Activated CD4-positive, alpha-beta T cell treated with anti-CD3 and anti-CD28 coated beads for 24 hours (primary cell): ENCODE measurements at places on chromosomes 16 and 17.

- DNase-seq, result no peak
Observed at GRCh38 chr16:2471016-2471652, at the start of gene NTN3. TSS of gene NTN3 (plus strand) at chr16:2471297. CDS start at chr16:2471702, 405 bp downstream.

DNA sequence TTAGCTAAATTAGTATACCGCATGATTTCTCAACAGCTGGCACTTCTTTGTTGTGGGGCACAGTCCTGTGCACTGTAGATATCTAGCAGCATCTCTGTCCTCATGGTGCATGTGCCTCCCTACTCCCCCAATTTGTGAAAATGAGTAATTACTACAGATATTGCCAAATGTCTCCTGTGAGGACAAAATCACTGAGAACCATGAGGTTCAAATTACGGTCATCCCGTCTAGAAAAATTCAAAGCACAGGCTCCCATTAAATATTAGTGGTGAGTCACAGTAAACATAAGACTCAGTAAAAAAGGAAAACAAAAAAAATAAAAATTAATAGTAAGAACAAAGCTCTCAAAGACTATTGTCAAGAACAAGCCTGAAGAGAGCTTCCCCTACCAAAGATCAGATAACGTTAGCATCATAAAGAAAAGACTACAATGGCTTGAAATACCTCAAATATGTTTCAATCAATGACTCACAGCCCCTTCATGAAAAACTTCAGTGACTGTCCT is 57.8 kb downstream of the STH start:
- DNase-seq, result no peak

GRCh38 chr16:27446721-27447120 is 44.7 kb downstream of the IL21R start:
- no peak for DNase-seq

GRCh38 chr17:77698903-77699623 is 259.4 kb upstream of the TNRC6C start:
- DNase-seq, result no peak

DNA sequence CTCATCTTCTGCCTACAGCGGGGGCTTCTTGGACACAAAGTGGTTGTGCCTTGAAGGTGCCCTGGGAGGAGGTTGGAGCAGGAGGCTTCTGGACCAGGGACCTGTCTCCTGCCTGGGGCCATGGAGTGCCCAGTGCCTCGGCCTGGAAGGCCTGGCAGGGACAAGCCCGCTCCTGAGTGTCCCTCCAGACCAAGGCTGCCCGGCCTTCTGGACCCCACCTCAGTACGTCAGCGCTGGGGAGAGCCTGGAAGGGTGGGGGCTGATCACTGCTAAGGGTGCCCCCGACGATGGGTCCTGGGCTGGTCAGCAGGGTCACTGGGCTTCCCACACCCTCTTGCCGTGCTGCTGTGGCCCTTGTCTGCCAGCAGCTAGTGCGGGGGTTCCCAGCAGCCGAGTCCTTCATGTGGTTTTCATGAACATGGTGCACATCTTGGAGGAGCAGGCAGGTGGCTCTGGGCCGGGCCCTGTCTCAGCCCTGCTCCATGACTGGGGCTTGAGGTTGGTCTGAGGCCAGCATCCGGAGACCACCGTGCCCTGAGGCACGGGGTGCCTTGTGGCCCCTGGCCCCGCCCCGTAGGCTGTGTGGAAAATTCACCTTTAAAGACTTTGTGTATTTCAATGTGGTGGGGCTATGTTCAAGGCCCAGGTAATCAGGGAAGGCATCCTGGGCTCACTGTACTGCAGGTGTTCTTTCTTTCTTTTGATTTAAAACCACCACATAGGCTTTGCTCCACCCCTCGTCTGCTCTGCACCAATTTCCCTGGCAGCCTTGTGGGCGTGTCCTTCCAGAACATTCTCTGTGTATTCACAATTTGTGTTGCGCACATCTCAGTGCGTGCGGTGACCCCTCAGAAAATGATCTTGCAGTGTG is 22.4 kb downstream of the MGRN1 start:
- DNase-seq, result no peak
